ENCODE measurements at places on chromosomes 12 and 14.

DNA sequence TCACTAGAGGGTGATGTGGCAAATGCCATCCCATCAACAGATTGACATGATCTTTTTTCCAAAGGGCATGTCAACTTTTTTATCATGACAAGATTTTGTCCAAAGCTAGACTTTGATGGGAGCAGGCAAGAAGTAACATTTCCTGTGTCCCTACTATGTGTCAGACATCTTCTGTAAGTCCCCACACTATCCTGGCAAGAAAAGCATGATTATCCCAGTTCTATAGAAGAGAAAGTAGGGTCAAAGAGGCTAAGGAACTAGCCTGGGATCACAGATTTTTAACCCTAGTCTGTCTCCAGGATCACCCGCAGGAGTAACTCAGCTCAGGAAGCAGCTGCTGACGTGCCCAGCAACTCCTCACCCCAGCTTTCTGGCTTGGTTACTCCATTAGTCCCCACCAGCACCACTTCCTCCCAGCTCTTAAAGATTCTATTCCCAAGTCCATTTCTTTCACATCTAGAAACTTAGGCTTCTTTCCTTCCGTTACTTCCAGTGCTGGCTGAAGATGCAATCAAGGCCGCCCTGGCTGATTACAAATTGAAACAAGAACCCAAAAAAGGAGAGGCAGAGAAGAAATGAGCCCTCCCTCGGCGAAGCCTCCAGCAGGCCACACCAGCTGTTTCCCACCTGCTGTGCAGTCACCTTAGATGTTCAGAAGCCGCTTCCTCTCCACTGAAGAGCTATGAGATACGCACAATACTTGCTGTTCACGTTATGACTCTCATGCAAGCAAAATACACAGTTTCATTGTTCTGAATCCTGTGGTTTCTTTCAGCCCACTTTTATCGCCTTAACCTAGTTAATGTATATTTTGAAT is 6.2 kb downstream of the ISCU start:
- peak; percentile 62 for DNase-seq

- no peak for DNase-seq
Measured at GRCh38 chr14:29749327-29749726, 178.3 kb downstream of the PRKD1 start.

- no peak for DNase-seq
Measured at GRCh38 chr14:102262929-102263462, 42.0 kb downstream of the MOK start.

DNA sequence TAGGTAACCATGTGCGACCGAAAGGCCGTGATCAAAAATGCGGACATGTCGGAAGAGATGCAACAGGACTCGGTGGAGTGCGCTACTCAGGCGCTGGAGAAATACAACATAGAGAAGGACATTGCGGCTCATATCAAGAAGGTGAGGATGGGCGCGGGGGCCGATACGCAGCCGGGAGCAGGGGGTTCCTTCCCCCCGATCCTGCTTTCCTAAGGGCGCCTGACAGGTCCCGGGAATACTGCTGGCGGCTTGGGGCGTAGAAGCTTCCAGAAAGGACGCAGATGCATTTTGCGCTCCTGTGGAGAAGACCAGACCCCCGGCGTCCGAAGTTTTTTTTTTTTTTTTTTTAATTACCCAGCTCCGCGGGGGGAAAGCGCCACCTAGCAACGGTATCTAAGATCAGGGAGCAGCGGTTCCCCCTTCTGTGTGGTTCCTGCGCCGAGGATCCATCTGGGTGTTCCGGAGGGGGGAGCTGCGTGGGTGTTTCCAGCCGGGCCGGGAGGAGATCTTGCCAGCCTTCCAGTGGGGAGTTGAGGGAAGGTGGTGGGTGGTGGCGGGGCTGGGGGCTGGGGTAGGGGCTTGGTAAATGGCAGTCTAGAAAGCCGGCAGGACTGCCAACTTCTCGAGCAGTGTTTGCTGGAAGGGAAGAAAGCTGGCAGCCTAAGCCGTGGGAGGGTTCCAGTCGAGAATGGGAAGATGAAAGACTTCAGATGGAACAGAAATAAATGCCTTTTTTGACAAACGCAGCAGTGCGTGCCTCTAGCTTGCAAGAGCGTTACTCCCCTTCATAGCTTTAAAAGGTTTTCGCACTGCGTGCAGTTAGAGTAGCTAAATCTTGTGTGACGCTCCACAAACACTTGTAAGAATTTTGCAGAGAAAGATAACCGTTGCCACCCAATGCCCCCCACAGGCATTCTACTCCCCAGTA is 764 bp downstream of the DYNLL1 start:
- DNase-seq: no peak

DNA sequence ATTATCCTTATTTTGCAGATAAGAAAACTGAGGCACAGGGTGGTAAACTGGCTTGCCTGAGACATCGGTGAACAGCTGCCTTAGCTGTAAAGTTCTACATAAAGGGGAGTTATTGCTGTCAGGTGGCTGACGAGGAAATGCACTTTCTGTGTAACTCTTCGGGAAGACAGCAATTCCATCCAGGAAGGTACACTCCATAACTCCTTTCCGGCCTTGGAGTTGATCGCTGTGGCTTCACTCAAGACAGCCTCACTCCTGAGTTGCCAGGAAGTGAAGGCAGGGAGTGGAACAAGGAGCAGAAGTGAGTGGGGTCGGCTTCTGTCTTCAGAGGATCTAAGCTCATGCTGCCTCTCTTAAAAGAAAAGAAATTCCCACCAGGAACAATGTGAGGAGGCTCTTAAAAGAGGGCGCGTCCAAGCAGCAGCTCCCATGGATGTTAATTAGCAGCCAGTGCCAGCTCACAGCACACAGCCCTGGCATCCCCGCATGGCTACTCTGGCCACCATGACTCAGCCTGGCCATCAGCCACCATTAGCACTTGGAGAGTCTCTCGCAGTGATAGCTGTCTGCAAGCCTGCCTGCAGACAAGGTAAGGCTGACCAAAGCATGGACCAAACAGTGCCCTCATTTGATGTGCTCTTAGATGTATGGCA is 60.3 kb downstream of the NUAK1 start:
- DNase-seq: no peak

- peak; percentile 74 for DNase-seq
Measured at GRCh38 chr12:7092229-7092985, at the start of gene C1R. Gene C1R, minus strand, starts transcription at chr12:7092445. Its CDS starts 57 bp downstream, at chr12:7092388.

DNA sequence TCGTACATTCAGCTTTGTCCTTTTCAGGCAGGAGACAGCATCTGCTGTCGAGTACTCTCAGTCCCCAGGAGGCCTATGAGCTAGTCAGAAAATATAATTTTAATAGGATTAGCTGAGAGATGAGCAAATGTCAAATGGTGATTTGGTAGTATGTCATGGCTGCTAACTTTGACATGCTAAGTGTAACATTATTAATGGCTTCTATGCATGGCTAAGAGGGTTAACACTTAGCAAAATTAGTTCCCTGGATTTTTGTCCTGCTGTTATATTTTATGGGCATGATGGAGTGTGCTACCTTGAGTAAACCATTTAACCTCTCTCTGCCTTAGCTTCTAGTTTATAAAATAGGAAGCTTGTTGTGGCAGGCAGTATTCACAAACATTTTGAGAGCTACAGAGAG is 2.9 kb upstream of the PCNX1 start:
- DNase-seq: no peak

GRCh38 chr12:13073173-13073572 is 29.0 kb downstream of the FAM234B start:
- no peak for DNase-seq

- no peak for DNase-seq
Measured at GRCh38 chr14:33996462-33996861, 45.6 kb upstream of the EGLN3 start.

DNA sequence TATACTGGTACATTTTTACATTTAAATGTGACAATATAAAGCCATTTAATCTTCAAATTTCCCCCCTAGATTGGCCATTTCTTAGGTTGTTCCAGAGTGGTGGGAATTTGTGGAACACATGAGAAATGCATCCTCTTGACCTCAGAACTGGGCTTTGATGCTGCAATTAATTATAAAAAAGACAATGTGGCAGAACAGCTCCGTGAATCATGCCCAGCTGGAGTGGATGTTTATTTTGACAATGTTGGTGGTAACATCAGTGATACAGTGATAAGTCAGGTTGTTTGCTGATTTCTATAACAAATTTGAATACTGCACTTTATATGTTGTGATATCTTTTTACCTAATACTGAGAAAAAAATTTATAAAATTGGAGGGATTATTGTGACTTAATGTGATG is 7.6 kb upstream of the ZNF410 start:
- no peak for DNase-seq

DNA sequence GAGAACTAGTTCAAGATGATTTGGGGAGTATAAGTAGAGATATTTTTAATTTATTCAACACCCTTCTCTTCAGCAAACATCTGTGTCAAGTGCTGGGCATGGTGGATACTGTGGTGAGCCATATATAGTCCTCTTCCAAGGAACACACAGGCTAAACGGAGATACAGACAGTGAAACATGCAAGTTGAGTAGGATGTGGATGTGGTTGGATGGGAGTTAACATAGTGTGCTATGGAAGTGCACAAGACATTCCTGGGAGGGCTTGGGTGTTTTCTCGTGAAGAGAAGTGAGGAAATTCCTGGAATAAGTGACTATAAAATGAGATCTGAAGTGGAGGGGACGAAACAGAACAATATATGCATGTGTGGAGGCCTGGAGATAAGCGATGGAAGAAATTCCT is 181.1 kb upstream of the NPAS3 start:
- no peak for DNase-seq

- DNase-seq: no peak
Measured at GRCh38 chr14:64584190-64584589, 34.4 kb downstream of the PPP1R36 start.

GRCh38 chr14:26729851-26730250 is 132.0 kb upstream of the NOVA1 start:
- DNase-seq: no peak

DNA sequence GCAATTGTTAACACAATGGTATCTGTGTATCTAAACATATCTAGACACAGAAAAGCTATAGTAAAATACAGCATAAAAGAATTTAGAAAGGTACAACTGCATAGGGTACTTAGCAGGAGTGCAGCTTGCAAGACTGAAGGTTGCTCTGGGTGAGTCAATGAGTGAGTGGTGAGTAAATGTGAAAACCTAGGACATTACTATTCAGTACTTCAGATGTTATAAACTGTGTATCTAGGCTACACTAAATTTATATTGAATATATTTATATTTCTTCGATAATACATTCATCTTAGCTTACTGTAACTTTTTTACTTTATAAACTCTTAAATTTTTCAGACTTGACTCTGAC is 409.0 kb upstream of the DCN start:
- no peak for DNase-seq

- DNase-seq: no peak
Measured at GRCh38 chr14:65867333-65867732, 454.8 kb downstream of the FUT8 start.

DNA sequence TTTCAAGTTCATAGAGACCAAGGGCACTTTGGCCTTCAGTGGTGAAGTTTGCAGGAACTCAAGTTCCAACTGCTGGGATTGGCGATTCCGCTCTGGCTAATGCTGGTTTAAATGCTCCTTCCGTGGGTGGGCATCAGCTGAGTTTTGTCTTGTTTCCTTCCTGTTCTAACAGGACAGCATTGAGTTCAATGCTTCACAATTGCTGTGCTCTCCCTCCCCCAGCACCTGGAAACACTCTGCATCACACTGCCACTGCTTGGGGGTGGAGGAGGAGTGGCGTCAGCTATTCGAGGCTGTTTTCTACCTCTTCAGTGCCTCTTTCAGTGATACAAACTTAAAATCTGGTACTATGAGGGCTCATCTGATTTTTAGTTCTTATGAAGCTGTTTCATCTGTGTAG is 634.9 kb downstream of the FSCB start:
- no peak for DNase-seq

DNA sequence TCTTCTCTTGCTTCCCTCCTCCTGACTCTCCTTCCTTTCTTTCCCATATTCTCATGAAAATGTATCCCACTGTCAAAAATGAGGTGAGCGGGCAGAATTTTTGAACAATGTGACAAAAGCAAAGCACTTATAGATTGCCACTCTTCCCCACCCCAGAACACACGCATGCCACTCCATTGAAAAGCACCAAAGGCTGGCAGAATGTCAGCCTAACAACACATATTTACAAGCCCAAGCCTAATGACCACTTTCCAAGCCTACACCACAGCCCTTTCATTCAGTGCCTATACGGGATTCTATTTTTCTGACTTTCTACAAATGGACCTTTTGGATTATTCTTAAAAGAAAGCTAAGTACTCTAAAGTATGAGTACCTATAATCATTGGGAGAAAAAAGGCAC is 62.9 kb upstream of the METAP2 start:
- DNase-seq: no peak

DNA sequence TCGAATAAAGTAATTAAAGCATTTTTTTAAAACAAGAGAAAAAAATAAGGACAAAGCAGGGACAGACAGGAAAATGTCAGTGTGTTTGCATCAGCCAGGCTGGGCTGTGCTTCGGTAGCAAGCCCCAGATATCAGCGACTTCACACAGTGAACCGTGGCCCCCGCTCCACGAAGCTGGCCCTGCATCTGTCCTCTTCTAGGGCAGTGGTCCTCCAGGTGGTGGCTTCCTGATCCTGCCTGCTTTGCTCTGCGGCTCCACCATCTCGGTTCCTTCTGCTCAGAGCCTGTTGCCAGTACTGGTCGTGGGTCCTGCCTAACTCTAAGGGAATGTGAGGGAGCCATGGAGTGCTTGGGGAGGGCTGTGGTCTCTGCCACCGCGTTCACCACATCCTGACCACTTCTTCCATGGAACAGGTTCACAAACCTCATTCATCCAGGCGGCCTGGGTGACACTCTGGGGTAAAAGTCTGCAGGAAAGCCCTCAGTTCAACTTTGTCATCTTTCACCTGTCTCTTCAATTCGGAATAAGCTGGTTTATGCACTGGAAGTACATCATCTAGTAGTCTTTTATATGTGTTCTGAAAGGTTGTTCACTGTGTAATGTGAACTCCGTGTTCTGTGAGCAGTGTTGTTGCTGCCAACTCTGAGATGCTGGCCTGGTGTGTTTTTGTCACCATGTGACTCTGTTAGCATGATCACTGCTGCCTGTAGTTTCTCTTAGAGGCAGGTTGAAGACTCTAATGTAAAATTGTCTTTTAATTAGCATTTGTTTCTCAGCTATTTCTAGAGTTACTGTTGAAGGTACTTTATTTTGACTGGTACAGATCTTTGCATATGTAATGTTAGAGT is 47.9 kb downstream of the ANKRD9 start:
- DNase-seq: no peak

- peak; percentile 94 for DNase-seq
Measured at GRCh38 chr14:20454516-20455354, at the start of the genes APEX1 and OSGEP. Gene APEX1, plus strand, starts transcription at chr14:20455226. Its CDS starts 420 bp downstream, at chr14:20455646. Gene OSGEP, minus strand, starts transcription at chr14:20454812. Its CDS starts 129 bp downstream, at chr14:20454683.

DNA sequence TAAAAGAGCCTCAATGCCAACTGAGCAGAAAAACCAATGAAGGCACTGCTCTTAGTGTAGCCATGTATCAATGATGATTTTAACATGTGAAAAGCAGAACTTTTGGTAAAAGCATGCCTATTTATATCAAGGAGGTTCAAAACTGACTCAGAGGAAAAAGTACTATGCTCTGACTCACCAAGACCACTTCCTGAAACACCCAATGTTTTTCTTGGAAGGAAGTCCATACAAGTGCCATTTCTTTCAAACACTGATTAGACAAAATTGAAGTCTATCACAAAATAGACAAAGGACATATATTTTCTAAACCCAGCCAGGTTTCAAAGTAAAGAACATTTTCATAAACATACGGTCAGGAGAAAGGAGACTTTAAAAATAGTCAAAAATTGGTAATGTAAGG is 88.6 kb downstream of the EPS8 start:
- DNase-seq: no peak

All from activated T-cell treated with anti-CD3 and anti-CD28 coated beads, Interleukin-2, amount 50 U/mL, for 1 hour (primary cell).